ENCODE measurements at places on chromosomes 4 and X. TPM values are rescaled to one million over a fixed set of nuclear protein-coding genes. Genes with fewer than 3 reads are reported as not detected.
A peak's percentile ranks its signal among the peaks of the same experiment; 100 is the strongest.

DNA sequence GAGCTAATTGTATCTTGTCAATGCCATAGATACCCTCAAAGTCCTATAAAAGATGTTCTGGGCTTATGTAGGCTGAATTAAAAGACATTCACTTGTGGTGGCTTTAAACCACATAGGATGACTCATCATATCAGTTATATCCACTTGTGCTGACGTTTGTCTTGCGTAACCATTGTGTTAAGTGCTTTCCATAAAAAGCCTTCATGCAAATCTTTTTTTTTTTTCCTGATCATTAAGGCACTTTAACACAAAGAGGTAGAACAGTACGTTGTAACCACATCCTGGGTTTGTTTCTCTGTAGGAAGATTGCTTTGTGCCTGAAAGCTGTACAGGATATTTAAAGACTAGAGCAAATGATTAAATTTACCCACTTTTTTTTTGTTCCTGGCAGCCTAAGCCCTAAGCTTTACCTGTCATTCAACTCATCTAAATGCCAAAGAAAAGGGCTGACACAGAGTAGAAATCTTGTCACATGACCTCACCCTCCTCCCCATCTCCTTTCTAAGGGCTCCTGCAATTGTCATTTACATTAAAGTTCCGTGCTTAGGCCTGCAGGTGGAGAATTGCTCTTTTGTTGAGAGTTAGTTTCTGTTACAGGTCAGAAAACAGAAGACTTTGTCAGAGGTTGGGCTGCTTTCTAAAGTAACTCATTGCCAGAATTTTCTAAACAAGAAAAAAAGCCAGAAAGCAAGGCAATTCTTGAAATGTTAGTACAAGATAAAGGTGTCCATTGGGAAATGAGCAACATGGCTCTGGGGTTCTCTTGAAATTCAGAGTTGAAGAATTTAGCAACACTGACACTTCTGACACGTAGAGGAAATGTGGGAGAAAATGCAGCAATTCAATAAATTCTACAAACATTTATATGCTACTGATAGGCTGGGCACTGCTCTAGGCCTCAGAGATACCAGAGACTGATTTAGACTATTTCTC, 555.6 kb downstream of the PPARGC1A start:
- peak; percentile 35 for DNase-seq

The ANXA3 gene
- 188 TPM for total RNA-seq

The TEX13C gene
- total RNA-seq, result not detected

DNA sequence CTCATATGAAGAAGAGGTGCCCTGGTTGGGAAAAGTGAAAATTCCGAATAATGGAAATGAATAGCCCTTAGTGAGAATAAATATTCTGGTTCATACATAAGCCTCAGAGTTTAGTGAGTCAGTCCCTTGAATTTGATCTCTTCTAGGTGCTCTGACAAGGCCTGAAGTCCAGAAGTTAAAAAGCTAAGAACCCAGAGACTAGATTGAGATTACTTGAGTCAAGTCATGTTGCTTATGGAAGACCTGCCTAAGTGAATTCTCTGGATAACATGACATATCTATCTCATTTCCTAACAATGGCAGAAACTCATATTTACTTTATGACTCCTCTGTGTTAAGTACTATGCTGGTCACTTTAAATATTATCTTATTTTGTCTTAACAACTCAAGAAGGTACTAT, 10.5 kb upstream of the PRSS48 start:
- no peak for DNase-seq

The CLNK gene
- total RNA-seq, result not detected

GRCh38 chr4:51842167-51842553, 793 bp upstream of the DCUN1D4 start:
- DNase-seq, result no peak

GRCh38 chr4:87112063-87112462, 108.4 kb downstream of the KLHL8 start:
- DNase-seq, result no peak

GRCh38 chr4:140150636-140150885, 3.4 kb downstream of the MAML3 start:
- DNase-seq, result peak; percentile 73

GRCh38 chr4:175997291-175997690, 68.3 kb upstream of the WDR17 start:
- no peak for DNase-seq

- no peak for DNase-seq
Measured at GRCh38 chr4:70712150-70712549, 9.6 kb upstream of the RUFY3 start.

The CXXC4 gene
- 1.3 TPM for total RNA-seq

The RAB33A gene
- total RNA-seq, result not detected

The SSX1 gene
- not detected for total RNA-seq

- DNase-seq, result no peak
Measured at GRCh38 chrX:84469226-84469625, 33.0 kb downstream of the HDX start.

DNA sequence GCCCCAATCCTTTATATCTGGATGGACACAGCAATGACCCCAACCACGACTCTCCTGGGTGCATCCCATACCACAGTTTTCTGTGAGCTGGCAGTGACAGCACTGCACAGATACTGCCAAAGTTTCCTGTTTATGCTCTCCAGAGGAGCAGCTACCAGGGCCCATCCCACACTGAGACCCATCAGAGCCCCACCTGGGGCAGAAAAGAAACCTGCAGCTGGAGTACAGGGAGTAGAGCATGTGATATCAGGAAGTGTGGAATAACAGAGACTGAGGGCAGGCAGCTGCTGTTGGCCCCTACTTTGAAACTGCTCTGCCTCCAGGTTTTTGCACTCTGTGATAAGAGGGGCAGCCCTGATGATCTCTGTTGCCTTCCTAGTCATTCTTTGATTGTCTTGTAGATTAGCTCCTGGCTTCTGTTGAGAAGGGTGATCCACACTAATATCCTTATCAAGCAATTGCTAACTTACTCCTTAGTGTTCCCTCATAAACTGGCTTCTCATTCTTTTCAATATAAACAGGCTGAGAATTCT, 526.3 kb upstream of the TECRL start:
- no peak for DNase-seq

DNA sequence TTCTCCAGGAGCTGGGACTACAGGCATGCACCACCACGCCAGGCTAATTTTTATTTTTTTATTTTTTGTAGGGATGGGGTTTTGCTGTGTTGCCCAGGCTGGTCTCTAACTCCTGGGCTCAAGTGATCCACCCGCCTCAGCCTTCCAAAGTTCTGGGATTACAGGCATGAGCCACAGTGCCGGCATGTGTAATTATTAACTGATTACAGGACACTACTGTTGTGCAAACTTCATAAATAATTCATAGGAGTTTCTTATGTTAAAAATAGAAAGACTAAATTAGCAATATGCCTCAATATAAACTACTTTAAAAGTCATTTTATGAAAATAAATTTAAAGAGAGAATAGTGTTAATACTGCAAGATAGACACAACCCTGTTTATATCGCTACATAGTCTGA, 221.9 kb downstream of the SNCA start:
- DNase-seq, result no peak

DNA sequence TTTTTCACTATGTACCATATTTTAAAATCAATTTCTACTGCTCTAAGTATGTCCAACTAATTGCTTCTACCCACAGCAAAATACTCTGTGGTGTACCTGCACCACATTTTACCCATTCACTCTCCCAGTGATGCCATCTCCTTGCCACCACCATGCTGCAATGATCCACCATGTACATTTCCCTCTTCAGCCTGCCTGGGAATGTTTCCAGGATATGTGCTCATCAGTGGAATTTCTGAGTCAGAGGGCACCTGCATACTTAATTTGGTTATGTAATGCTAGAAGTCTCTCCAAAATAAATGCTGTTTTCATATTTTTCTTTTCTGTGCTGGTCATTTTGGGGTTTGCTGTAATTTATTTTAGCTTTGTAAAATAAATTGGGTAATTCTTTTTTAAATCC, 33.2 kb upstream of the OCIAD2 start:
- peak; percentile 24 for DNase-seq

DNA sequence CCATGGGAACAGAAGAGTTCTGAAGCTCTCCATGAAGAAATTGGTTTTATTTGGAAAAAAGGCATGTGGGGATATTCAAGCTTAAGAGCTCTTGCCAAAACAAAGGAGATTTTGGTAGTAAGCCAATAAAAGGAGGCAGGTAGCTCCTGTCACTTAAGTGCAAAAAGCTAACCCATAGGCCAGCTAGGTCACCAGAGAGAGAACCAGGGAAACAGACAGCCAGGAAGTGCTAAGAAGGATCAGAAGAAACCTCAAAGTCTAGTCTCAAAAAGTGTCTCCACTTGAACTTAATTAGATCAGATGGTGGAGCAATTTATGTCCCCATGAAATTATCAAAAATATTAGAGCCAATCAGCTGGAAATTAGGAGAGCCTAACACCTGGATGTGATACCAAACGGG, 49.2 kb downstream of the CD40LG start:
- DNase-seq, result no peak

- no peak for DNase-seq
Measured at GRCh38 chrX:130120321-130120731, 10.0 kb upstream of the ELF4 start.

- DNase-seq, result peak; percentile 46
Measured at GRCh38 chrX:19544693-19545305, 29.5 kb upstream of the MAP3K15 start.

DNA sequence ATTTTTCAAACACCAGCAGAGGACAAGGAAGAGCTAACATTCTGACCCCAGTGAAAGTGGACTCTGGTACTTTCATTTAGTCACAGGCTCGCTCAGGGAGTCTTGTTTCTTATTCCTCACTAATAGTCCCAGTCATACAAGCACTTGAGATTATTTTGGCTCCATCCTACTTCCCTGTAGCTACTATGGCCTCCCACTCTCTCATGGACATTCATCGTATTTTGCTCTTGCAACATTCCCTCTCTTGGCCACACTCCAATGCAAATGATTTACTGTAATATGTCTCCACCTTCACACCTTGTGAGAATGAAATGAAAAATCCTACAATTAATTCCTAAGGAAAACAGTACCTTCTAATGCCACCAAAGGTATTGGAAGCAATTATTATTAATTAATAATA, 21.3 kb downstream of the PLRG1 start:
- DNase-seq, result no peak

DNA sequence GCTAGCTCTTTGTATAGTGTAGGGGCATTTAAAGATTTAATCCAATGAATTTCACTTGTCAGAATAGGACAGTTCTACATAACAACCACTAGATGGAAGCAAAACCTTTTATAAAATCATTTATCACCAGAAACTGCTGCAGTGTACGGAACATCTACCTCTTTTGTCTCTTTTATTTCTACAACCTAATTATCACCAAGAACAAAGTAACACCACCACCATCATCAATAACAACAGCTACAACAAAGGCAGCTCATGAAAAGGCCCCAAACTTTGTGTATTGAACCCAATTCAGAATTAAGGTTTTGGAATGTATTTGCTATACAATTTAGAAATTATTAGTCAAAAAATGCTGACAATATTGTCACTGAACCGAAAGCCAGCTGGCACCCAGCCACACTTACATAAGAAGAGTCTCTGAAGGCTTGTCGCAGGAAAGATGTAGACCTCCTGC, 260.9 kb upstream of the RPS6KA3 start:
- DNase-seq, result no peak

The ADGRG4 gene
- not detected for total RNA-seq

DNA sequence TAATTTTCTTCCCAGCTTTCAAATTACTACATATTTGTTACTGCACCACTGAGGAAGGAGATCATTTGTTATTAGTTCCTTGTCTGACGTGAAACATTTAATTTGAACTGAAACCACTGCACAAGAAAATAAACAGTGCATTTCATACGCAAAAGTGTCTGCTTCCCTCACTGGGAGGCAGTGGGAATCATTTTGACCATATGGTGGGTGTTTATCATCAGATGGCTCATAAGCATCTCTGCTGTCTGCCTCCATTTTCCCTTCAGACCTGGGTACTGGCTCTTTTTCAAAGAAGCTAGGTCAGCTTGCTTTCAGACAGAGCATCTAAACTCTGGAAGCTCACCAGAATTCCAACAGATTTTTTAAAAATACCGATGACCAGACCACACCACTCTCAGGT, 135.2 kb downstream of the PCDH19 start:
- no peak for DNase-seq

The IGFBP7 gene
- total RNA-seq, result 20.6 TPM

DNA sequence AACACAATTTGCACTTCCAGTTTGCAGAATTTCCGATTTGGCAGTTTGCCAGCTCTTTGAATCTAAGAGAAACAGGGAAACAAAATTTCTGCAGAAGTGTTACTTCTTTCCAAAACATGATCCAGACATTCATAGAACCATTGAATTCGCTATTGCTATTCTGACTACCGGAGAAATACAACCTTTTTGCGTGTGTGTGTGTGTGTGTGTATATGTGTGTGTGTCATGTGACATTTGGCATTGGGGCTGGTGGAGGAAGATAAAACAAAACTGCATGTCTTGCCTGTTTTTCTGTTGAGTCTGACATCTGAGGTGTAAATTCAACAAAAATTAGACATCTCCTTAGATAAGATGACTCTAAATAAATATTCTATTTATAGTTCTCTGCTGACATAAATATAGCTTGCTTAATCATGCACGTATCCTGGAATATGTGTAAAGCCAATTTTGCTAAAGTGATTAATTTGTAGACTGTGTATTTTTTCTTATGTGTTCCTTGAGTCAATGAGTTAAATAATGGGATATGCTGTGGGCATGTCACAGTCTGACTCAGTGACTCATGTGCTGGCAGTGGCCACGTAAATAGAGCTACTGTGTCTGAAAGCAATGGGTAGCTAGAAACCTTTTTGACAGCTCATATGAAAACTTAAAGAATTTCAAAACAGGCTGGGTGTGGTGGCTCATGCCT, 98.9 kb downstream of the HPGD start:
- DNase-seq, result peak; percentile 46

The ACSL4 gene
- total RNA-seq, result 72.4 TPM

The NMU gene
- total RNA-seq, result 4.1 TPM

The CENPU gene
- 79.2 TPM for total RNA-seq

DNA sequence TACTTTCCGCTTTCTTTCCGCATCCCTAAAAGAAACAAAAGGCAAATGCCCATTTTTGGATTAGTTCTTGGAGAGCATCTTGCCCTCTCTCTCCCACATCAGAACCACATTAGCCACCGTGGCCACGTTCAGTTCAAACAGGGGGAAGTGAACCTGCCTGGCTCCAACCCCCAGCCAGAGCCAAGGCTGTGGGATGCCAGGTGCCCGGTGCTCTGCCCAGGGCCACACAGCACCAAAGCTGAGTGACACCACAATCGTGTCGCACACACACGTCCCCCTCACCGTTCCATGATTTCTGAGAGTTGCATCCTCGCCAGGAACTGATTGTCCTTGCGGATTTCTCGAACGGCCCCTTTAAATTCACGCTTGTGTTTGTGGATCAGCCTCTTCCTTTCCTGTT, 24.3 kb downstream of the NOP14 start:
- DNase-seq, result no peak

Measured in Calu3 (cell line).